ENCODE measurements at places on chromosomes 13 and 19. TPM values are rescaled to one million over a fixed set of nuclear protein-coding genes. Genes with fewer than 3 reads are reported as not detected.
A peak's percentile ranks its signal among the peaks of the same experiment; 100 is the strongest.

Gene IGFLR1
- total RNA-seq = 0.27 TPM

GRCh38 chr13:80945328-80945727, 604.4 kb upstream of the SPRY2 start:
- no peak for DNase-seq

DNA sequence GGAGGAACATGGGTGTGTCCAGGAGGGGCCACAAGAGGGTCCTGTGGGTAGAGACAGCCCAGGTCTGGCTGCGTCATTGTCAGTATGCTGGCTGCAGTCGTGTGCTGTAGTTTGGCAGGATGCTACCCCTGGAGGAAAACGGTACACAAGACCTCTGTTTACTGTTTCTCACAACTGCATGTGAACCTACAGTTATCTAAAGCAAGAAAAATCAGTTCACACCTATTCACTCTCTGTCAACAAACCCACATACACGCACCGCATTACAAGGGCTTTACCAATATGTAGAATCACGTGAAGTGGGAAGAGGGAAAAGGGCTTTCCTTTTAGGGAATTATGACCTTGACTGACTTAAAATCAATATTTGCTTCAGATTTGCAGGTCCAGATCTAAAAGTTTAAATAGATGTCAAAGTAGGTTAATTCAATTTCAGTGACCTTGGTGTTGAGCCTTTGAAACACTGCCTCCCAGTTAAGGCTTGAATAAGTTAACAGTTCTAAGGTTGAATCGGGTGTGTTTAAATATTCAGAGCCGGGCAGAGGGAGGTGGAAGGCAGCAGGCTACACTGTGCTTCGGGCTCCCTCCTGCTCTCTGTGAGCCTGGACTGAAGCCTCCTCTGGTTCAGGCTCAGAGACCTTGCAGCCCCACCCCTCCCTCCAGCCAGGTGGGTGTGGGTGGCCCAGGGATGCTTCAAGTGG, 17.2 kb upstream of the MCF2L start:
- no peak for DNase-seq

Gene COG3
- 18.3 TPM for total RNA-seq

- DNase-seq = peak; percentile 71
These were observed 64.8 kb downstream of the MIPEP start for GRCh38 chr13:23824371-23824770.

Gene TEX29
- total RNA-seq = not detected

Gene VSTM1
- not detected for total RNA-seq

Gene CNN1
- total RNA-seq = 0.46 TPM

Gene DACT3
- total RNA-seq = 1.7 TPM

DNA sequence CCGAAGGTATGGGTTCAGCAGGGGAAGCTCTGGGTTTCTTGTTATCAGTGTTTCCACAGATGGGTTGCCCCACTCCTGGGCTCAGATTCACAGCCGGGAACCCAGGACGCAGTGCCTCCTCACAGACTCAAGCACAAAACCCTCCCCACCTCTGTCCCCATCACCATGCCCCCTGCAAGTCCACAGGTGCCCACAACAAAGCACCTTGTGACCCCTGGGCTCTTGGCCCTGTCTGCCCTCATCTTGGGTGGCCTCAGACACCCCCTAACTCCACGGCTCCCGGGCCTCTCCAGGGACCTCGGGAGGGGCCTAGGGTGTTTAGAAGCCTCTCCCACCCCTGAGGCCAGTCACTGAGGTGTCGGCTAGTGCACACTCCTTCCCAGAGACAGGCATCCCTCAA, 231.7 kb downstream of the TUBA3C start:
- DNase-seq = no peak

Gene ZNF726
- 4.4 TPM for total RNA-seq

Gene DACH1
- total RNA-seq = not detected

DNA sequence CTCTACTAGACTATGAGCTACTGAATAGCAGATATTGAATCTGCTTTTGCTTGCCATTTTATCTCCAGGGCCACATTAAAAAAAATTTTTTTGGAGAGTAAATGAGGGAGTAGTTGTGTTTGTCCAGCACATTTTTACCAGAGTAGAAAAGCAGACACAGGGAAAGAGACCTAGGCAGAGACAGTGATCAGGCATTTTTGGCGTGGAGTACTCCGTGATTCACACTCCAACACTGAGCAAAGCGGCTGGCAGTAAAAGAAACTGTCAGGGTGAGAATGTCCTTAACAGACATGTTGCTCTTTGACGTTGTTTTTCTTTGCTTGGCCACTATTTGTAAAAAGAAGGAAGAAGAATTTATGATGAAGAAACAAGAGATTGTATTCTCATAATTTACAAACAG, 304.0 kb downstream of the TDRD3 start:
- DNase-seq = no peak

Gene ZNF507
- total RNA-seq = 10.1 TPM

- no peak for DNase-seq
These were observed 6.1 kb upstream of the ZNF787 start for GRCh38 chr19:56126983-56127780.

Gene PNMA8B
- not detected for total RNA-seq

GRCh38 chr19:18904334-18905057, 8.5 kb upstream of the CERS1 start:
- DNase-seq = no peak

- no peak for DNase-seq
These were observed 4.3 kb downstream of the F2RL3 start for GRCh38 chr19:16892868-16893685.

- no peak for DNase-seq
These were observed 390.4 kb downstream of the EFNB2 start for GRCh38 chr13:106145070-106145469.

Gene APOC1
- total RNA-seq = not detected

DNA sequence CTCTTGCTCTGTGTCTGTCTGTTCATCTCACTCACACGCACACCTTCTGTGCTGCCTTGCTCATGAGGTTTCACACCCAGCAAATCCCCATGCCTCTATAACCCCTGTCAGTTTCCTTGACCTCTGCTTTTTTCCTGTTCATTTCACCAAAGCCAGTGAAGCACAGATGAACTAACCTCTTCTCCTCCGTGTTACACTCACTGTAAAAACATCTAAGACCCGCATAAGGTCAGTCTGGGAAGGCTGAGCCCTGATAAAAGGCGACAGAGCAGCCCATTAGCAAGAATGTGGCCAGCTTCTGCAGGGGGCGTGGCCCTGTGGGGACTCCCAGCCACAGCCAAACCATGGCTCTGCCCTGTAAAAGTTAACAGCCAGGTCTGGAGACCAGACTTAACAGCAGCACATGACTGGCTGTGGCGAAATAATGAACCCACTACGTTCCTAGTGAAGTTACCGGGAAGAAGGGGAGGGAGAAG, 42.8 kb upstream of the NPAS1 start:
- peak; percentile 69 for DNase-seq

DNA sequence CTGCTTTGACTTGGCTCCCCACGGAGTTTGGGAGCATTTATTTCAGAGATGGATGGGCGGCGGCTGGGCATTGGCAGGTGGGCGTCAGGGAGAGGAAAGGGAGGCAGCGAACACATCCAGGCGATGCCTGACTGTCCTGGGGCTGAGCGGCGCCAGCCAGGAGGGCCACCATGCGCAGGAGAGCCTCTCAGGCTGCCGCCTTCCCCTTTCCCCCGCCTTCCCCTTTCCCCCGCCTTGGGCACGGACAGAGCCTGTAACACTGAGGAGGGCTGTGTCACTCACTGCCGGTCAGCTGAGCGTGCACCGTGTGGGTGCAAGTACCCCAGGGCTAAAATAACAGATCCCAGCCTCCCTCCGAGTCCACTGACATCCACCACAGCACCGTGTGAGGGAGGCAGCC, 11.4 kb downstream of the MCF2L start:
- DNase-seq = no peak

GRCh38 chr13:29270271-29270985, 325.1 kb downstream of the SLC7A1 start:
- no peak for DNase-seq

GRCh38 chr19:5436106-5436947, 18.9 kb upstream of the ZNRF4 start:
- peak; percentile 49 for DNase-seq

GRCh38 chr13:93818345-93818744, 591.7 kb downstream of the GPC6 start:
- DNase-seq = no peak

DNA sequence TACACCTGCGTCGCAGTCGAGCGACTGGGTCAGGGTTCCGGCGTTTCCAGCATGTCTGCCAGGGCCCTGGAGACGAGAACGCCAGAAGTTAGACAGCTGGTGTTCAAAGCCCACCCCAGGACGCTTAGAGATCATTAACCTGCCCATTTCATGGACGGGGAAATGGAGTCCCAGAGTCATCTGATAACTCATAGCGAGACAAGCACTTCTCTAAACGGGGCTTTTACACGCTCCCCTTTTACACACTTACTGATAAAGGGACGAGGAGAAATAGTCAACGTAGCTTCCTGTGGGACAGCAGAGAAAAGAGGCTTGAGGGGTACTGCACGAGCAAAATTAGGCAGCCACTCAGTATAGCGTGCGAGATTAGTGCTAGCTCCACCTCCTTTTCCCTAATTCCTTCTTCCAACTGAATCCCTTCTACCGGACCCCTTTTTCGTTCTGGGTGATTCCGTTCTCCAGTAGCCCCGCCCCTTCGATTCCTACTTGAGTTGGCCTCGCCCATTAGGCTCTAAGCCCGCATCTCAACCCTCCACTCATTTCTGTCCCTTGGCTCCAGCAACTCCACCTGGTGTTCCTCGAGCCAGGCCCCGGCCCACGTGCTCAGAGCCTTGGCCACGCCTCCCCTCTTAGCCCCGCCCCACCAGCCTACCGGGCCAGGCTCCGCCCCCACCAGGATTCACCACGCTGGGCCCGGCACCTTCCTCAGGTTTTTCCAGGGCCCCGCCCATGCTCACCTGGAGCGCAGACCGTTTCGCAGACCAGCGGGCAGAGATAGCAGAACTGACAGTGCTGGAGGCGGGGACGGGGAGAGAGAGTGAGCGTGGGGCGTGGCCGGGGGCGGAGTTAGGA, 3.7 kb downstream of the HRC start:
- DNase-seq = peak; percentile 39

GRCh38 chr19:30718014-30718413, 345.8 kb downstream of the ZNF536 start:
- no peak for DNase-seq

DNA sequence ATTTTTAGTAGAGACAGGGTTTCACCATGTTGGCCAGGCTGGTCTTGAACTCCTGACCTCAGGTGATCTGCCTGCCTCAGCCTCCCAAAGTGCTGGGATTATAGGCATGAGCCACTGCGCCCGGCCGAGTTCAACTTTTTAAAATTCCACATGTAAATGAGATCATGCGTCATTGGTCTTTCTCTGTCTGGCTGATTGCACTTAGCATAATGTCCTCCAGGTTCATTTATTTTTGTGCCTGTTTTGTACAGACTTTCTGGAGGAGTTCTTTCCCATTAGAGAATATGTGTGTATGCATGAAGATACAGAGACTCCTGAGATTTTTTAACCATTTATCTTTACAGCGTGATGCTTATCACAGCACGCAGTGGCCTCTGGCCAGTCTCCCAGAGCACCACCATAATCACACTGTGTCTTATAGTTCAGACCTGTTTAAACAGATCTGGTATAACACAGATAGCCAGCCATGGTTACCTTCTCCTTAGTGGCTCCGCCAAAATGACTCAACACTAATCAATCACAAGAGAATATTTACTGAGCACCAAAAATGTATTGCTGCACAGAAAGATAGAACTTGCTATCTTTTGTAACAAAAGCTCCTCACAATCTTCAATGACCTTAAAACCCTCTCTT, 11.4 kb upstream of the STARD13 start:
- DNase-seq = no peak

DNA sequence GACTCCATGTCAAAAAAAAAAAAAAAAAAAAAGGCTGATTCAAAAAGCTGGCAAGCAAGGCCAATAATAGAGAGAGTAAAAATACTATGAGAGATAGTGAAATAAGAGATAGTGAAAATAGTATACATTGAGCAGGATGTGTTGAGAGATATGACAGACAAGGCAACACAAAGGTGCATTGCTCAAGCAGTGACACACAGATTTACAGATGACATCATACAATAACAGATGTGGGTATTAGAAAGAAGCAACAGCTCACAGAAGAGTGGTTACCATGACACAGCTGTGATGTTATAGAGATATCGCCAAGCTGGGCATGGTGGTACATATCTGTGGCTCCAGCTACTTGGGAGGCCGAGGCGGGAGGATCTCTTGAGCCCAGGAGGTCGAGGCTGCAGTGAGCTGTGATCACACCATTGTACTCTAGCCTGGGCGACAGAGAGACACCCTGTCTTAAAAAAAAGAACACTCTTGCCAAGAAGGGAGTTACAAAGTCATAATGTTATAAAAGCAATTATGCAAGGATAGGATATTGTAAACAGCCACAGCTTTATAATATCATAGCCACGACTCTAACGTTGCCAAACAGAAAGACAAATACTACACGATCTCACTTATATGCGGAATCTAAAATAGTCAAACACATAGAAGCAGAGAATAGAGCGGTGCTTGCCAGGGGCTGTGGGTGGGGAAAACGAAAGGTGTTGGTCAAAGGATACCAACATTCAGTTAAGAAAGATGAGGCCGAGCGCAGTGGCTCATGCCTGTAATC, 10.3 kb downstream of the TNFSF9 start:
- DNase-seq = no peak

DNA sequence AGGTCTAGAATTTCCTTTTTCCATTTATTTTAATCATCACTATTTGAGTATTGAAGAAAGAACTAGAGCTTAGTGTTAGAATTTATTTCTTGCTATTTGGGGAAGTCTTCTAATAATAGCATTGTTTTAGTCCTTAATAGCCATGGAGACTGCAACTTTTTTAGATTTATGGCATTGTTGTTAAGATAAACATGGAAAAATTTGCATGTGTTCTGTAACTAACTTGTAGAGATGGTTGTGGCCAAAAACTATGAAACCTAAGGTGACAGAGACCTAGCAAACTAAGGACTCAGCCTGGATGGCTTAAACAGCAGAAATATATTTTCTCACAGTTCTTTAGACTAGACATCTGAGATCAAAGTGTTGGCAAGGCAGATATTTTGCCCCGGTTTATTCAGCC, 246.4 kb downstream of the SPRY2 start:
- DNase-seq = no peak

Gene MUC16
- not detected for total RNA-seq

Measured in MG63 (cell line).